ENCODE measurements at places on chromosomes 3 and 15. TPM values are rescaled to one million over a fixed set of nuclear protein-coding genes. Genes with fewer than 3 reads are reported as not detected.

The KBTBD13 gene
- not detected for total RNA-seq

The KCNMB3 gene
- 0.88 TPM for total RNA-seq

The INKA1 gene
- 4.1 TPM for total RNA-seq

The ASB14 gene
- total RNA-seq = not detected

- DNase-seq = no peak
These were observed 106.4 kb downstream of the PTPRG start for GRCh38 chr3:61667814-61668213.

GRCh38 chr3:32865383-32865782, 47.6 kb downstream of the TRIM71 start:
- DNase-seq = peak; percentile 47

- DNase-seq = peak; percentile 63
These were observed 191.7 kb upstream of the TLE3 start for GRCh38 chr15:70289191-70289955.

DNA sequence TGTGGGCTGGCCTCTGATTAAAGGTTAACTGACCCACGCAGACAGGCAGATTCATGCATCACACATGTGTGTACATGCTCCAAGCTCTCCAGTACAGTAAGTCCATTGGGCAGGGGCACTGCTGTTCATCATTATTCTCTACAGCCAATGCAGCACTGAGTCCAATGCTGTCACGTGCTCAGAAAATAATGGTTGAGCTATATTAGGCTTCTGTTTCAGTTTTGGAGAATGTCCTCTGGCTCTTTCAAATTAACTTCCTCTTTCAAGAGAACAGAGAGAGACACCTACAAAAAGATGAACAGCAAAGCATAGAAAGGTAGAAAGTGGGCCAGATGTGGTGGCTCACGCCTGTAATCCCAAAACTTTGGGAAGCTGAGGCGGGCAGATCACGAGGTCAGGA, 202.6 kb downstream of the MEX3B start:
- DNase-seq = no peak

DNA sequence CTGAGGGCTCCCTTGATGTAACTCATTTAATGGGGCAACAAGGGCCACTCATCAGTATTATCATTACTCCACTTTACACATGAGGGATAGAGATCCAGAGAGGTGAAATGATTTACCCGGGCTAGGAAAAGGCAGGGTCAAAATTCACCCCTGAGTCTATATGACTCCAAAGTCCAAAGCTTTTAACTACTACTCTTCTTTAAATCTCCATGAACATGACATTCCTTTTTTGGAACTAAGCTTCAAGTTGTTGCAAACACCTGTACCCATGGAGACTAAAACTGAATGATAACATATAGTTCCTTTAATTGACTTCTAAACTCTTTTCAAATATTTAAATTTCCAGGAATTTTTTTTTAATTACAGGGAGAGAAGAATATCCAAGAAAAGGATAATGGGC, 292.9 kb upstream of the GADL1 start:
- no peak for DNase-seq

DNA sequence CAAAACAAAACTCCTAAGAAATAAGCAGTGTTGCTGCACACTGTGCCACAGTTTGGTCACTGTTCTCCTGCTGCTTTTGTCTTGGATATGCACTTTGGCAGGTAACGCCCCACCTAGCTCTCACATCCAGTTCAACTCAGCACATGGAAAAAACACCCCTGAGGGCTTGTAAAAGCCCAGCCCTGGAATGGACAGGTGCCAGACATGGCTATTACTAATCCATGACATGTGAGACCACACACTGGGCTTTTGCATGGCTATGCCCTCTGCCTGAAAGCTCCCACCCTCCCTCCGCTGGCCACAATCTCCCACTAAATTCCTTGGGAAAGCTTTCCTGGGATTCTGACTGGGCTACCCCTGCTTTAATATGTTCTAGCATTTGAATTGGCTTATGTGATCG, 24.7 kb upstream of the ZBED2 start:
- DNase-seq = peak; percentile 74
